ENCODE measurements at places on chromosomes 16 and 17.
A peak's percentile ranks its signal among the peaks of the same experiment; 100 is the strongest.

- DNase-seq: peak; percentile 32
These were observed 23.0 kb downstream of the WNT3 start for GRCh38 chr17:46795379-46795952.

DNA sequence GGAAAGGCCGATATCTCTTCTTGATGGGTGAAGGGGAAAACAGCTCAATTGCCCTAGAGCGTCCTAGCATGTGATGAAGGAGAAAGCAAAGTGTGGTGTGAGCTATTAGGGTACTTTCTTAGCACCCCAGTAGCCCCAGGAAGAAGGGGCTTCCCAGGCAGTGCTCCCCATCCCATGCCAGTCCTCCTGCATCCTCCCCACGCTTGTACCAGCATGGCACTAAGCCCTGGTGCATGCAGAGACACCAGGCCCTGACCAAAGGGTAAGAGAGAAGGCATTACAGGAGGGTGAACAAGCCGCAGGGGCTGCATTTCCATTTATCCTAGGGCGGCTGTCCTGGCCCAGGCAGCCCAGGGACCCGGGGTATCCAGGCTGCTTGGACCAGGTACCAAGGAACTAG is 3.1 kb downstream of the CYB561 start:
- no peak for DNase-seq

- DNase-seq: no peak
These were observed 571.7 kb upstream of the GOT2 start for GRCh38 chr16:59305850-59306249.

DNA sequence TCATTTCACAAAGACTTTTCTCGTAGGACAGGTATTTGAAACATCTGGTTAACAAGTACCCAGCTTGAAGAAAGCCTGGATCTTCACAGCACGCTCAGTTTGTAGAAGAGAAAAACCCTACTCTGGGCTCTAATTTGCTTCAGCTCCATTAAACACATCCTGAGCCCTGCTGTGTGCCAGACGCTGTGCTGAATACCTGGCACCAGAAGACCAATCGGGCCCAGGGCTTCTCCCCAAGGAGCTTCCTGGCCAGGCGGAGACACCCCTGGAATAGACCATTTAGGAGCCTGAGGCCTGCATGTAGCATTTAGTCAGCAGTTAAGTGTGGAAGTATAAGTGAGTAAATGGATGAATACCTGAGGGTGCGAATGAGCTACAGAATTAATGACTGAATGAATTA is 8.9 kb upstream of the ABAT start:
- no peak for DNase-seq

GRCh38 chr17:14329900-14330491 is 29.1 kb downstream of the HS3ST3B1 start:
- no peak for DNase-seq

GRCh38 chr16:47927330-47927729 is 228.5 kb downstream of the ABCC12 start:
- DNase-seq: no peak

- no peak for DNase-seq
These were observed 23.7 kb downstream of the ITPRIPL2 start for GRCh38 chr16:19137201-19138128.

GRCh38 chr17:859061-859823 is 77.1 kb downstream of the MRM3 start:
- DNase-seq: no peak

DNA sequence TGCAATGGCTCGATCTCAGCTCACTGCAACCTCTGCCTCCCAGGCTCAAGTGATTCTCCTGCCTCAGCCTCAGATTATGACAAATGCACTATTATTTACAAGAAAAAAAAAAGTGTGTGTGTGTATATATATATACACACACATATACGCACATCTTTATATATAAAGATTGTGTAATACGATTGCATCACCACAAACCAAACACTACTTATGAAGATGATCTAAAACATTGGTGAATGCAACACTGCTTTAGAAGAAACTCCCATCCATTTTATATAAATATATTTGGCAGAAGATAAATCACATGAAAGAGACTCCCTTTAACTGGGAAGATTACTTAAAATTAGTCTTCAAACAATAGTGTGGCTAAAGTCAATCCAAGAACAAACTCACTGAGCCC is 96.7 kb downstream of the SYCE1L start:
- DNase-seq: no peak

DNA sequence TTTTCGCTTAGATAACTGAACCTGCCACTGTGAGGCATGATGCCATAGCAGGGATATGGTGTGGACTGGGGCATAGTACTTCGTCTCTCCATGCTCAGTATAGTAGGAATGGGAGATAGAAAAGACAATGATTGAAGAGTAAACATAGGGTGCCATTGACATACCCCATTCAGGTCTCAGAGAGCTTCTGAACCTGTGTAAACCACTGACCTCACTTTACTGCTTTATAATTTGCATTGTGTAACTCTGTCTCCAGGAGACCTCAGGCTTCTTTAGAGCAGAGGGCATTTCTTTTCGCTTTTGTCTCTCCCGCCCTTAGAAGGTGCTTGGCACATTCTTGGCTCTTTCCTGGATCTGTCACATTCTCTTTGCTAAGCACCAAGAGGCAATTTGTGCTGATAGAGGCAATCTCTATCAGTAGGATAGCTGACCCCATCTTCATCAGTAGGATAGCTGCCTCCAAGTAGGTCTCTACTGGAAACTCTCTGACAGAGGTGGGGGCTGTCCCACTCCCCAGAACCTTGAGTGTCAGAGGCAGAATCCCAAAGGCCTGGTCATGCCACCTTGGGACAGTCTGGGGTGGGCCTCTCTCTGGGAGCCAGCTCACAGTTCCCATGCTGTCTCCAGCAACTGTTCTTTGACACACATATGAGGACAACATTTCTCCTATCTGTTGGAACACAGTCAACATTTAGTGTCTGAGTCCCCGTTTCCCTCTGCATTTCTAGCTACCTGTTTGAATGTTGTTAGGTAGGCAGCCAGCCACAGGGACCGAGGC is 181.9 kb downstream of the UTP18 start:
- no peak for DNase-seq

DNA sequence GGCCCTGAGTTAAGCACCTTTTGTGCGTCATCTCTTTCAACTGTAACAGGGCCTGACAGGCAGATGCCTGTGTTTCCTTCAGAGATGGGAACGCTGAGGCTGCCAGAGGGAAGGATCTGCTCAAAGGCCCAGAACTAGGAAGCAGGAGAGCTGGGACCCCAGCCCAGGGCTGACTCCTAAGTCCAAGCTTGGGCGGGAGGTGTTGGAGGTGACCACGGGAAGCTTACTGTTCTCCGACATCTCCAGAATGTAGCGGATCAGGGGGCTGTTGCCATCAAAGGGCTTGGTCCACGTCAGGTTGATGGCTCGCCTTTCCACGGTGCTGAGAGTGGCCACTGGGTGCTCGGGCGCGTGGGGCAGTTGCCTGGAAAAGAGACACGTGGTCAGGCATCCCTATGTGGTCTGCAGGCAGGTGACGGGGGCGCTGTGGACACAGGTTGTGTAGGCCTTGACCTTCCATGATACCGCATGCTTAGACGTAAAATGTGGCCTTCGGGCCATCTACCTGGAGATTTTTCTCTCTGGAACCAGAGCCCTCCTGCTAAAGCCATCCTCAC is 111.4 kb upstream of the CDC42EP4 start:
- DNase-seq: no peak

- no peak for DNase-seq
These were observed 506.8 kb upstream of the SALL1 start for GRCh38 chr16:51657848-51658247.

DNA sequence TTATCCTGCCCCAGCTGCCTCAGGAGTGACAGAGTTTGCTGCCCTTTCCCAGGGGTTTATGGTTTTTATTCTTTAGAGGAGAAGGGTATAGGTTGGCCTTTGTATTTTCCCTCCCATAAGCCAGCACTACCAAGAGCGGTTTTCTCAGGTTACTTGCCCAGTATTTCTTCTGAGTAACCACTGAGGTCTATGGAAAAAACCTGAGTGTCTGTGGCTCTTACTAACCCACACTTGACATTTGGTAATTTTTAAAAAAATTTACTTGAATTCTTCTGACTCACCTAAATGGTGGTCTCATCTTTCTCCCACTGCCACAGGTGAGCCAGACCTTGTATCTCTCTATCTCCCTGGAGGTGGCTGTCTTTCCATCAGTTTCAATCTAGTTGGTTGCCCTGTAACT is 6.0 kb downstream of the SLC7A6 start:
- DNase-seq: no peak

DNA sequence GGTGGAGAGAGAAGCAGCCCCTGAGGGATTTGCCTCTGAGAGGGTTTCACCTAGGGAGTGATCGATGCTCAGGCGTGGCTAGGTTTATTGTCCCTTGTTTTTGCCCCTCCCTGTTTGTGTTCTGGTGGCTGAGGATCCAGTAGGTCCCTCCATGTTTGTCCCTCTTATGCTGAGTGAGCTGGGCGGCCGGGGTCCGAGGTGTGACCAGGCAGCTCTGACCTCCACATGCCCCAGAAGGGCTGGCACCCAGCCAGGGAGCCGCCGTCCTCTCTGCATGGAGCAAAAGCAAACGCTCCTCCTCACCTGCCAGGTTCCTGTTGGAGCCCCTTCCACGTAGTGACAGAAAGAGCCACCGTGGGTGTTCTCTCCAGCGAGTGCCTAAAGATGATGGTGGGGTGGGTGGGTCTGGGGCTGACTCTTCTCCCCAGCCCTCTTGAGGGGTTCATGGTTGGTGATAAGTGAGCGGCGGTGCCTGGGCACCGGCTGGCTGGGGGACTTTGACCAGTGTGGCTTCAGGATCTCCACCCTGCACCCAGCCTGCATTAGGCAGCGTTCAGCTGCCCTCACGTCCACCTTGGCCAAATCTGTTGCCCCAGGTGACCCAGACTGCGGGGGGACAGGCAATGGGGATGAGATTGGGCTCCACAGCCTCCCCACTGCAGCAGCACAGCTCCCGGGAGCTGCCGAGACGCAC is 14.1 kb upstream of the NUDT16L1 start:
- no peak for DNase-seq

GRCh38 chr17:76538281-76538931 is 897 bp upstream of the CYGB start:
- DNase-seq: no peak

GRCh38 chr16:84844049-84844350 is 24.2 kb downstream of the CRISPLD2 start:
- no peak for DNase-seq

DNA sequence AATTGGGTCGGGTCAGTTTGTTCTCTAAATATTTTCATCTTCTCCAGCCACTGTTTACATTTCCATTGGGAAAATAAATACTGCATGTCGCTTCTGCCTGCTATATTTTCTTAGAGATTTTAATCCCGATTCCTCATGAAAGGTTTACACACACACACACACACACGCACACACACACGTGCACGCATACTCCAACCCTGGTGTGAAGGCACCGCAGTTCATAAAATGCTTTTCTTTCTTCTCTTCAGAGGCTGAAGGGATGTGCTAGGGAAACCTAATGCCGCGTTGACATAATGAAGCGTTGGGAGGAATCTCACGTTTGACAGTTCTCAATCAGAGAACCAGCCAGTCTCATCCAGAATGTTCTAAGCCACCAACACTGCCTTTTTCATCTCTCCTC is 222.9 kb upstream of the IRX3 start:
- no peak for DNase-seq

DNA sequence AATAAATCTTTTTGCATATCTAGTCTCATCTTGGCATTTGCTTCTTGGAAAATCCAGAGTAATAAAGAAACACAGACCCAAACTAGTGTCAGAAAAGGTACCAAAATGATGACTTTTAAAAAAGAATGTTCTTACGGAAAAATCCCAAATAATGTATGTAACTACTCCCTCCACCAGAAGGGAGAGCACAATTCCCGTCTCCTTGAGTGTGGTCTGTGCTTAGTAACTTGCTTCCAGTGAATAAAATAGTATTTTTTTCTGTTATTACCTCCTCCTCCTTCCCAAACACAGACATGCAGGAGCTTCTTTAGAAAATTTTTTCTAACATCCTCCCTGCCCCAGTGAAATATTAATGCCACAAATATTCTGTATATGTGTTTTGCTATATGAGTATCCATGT is 358.1 kb downstream of the ZFHX3 start:
- DNase-seq: no peak

DNA sequence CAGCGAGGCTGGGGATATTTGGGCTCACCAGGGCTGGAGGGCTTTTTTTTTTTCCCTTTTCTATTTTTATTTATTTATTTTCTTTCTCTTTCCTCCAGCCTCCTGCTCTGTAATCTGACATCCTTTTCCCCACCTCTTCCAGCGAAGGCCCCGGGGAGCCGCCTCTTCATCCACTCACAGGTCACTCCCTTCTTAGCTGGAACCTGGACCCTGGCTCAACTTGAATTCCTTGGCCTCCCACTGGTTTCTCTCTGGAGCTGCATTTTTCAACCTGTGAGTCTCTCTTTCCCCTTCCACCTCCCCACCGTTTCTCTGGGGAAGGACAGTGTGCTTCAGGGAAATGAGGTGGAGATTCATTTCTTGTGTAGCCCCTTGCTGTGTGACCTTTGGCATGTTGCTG is 82.0 kb downstream of the MRM1 start:
- no peak for DNase-seq

GRCh38 chr17:3636908-3637373 is 381 bp downstream of the CTNS start:
- no peak for DNase-seq

DNA sequence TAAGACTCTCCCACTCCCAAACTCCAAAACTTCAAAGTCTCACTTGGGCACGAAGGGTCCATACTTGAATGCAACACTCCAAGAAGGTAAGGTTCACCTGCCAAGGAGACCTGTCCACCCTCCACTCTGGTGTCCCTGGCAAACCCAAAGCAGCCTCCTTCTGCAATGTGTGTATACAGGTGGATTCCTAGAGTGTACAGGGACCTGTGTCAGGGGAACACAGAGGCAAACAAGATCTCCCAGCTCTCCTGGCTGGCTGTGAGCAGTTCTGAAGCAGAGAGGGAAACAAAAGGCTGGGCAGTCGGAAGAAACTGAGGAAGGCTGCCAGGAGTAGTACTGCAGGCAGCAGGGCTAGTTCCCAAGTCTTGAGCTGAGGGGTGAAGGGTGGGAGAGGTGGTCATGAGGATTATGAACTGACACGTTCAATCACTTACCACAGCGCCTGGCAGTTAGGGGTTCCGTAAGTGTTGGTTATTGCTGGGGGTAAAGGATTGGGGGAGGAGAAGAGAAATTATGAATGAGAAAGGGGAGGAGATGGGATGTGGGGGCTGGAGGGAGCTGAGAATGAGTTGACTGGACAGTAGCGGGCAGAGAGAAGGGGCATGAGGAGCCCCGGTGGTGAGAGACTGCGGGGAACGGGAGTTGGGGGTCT is 795 bp downstream of the KCTD13 start:
- no peak for DNase-seq

GRCh38 chr16:74788108-74788507 is 13.5 kb upstream of the FA2H start:
- DNase-seq: no peak

GRCh38 chr17:400257-400656 is 47.6 kb upstream of the RPH3AL start:
- no peak for DNase-seq

- DNase-seq: no peak
These were observed 41.1 kb upstream of the CDH13 start for GRCh38 chr16:82585675-82586074.

- no peak for DNase-seq
These were observed 130.6 kb upstream of the DNAH9 start for GRCh38 chr17:11467639-11468038.
